ENCODE measurements at places on chromosomes 7 and 10. TPM values are rescaled to one million over a fixed set of nuclear protein-coding genes. Genes with fewer than 3 reads are reported as not detected.

C7orf57 gene
- total RNA-seq, result 0.24 TPM

VDAC2 gene
- total RNA-seq, result 254 TPM

GPC2 gene
- 3.2 TPM for total RNA-seq

PPP1R17 gene
- total RNA-seq, result not detected

GRCh38 chr7:33554576-33554975, 350.8 kb upstream of the BMPER start:
- H3K4me1 ChIP-seq, result no peaks in the 10 kb centered on the region
- peaks cover 12% of the 10 kb centered on the region for H3K27me3 ChIP-seq
- H3K27ac ChIP-seq, result no peak overlapping the region
- no peak overlapping the region for H3K4me3 ChIP-seq
- DNase-seq, result no peak

GRCh38 chr10:7471720-7472367, 61.0 kb upstream of the SFMBT2 start:
- no peak overlapping the region for H3K4me3 ChIP-seq
- H3K36me3 ChIP-seq, result no peaks in the 10 kb centered on the region
- no peak overlapping the region for H3K27ac ChIP-seq
- H3K27me3 ChIP-seq, result peaks cover 60% of the 10 kb centered on the region
- no peaks in the 10 kb centered on the region for H3K4me1 ChIP-seq
- DNase-seq, result no peak

GRCh38 chr7:41955451-41955850, 252.6 kb upstream of the INHBA start:
- H3K27ac ChIP-seq, result no peak overlapping the region
- peaks cover 85% of the 10 kb centered on the region for H3K27me3 ChIP-seq
- DNase-seq, result no peak
- H3K36me3 ChIP-seq, result no peaks in the 10 kb centered on the region

GRCh38 chr10:23422003-23422411, 16.9 kb upstream of the OTUD1 start:
- H3K4me1 ChIP-seq, result peaks cover 45% of the 10 kb centered on the region
- peak; percentile 18 for DNase-seq
- no peak overlapping the region for H3K27ac ChIP-seq
- H3K36me3 ChIP-seq, result no peaks in the 10 kb centered on the region
- H3K4me3 ChIP-seq, result no peak overlapping the region

GRCh38 chr7:3916146-3916545, 615.1 kb downstream of the SDK1 start:
- no peak overlapping the region for H3K4me3 ChIP-seq
- H3K27ac ChIP-seq, result peak overlapping the region; percentile 19
- no peaks in the 10 kb centered on the region for H3K36me3 ChIP-seq
- peaks cover 49% of the 10 kb centered on the region for H3K4me1 ChIP-seq

DNA sequence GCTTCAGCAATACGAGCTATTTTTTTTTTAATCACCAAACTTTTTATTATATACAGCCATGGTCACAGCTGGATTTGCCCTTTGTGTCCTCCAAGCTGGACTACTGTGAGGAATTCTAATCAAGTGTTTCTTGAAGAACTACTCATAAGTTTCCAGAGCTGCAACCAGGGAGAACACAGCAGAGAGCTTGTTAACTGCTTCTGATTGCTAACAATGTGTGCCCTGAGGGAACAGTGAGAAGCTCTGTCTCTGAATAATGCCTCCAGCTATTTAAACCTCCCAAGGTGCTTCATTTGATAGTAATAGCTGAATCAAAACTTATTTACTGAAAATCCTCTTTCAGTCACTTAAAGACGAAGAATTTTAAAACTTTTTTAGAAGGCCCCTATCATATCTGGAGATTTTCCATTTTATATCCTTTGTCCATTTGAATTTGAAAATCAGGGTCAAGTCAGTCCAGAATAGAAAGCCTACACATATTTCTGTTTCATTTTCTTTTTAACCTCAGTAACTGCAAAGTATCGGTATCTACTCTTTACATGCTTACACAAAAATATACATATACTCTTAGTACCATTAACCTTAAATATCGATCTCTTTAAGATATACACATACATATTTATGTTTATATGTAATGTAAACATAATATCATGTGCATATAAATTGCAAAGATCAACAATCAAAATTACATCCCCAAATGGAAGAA, 1024.2 kb downstream of the GRM8 start:
- H3K4me1 ChIP-seq, result no peaks in the 10 kb centered on the region
- no peaks in the 10 kb centered on the region for H3K27me3 ChIP-seq
- H3K4me3 ChIP-seq, result no peak overlapping the region
- H3K27ac ChIP-seq, result no peak overlapping the region
- DNase-seq, result no peak
- H3K36me3 ChIP-seq, result no peaks in the 10 kb centered on the region
